CD4-positive, alpha-beta T cell (primary cell): ENCODE measurements at places on chromosomes 7 and 10.
A peak's percentile ranks its signal among the peaks of the same experiment; 100 is the strongest.

DNA sequence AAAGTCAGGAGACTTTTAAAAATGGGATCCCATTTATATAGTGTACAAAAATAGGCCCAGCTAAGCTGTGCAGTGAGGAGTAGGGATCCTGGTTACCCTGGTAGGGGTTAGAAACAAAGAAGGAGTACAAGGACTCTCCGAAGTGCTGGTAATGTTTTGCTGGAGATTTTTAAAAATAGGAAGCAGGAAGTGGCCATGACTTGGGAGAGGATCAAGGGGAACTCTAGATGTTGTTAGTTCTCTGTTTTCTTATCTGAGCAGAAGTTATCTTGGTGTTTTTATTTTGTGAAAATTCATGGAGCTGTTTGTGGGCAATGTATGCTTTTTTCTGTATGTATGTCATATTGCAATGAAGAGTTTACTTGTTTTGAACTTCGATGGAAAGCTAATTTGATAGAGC is 373.9 kb downstream of the SFMBT2 start:
- DNase-seq, result no peak

DNA sequence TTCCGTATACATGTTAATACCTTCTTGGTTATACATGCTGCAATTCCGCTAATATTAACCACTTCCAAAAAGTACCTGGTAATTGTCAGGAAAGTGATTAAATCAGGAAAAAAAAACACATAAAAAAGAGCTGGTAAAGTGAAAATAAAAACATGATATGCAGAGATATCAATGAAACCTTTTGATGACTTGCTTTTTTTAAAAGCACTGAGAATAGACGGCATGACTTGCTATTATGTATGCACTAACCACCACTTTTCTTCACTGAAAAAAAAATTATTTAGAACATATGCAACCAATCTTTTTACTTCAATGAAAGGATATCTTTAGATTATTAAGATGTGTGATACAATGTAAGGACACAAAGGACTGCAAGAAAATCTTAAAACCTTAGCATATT is 163.0 kb downstream of the KMT2E start:
- no peak for DNase-seq

GRCh38 chr10:31611161-31611560 is 292.1 kb downstream of the ZEB1 start:
- no peak for DNase-seq

GRCh38 chr10:122267849-122268737 is 3.0 kb upstream of the BTBD16 start:
- peak; percentile 52 for DNase-seq

DNA sequence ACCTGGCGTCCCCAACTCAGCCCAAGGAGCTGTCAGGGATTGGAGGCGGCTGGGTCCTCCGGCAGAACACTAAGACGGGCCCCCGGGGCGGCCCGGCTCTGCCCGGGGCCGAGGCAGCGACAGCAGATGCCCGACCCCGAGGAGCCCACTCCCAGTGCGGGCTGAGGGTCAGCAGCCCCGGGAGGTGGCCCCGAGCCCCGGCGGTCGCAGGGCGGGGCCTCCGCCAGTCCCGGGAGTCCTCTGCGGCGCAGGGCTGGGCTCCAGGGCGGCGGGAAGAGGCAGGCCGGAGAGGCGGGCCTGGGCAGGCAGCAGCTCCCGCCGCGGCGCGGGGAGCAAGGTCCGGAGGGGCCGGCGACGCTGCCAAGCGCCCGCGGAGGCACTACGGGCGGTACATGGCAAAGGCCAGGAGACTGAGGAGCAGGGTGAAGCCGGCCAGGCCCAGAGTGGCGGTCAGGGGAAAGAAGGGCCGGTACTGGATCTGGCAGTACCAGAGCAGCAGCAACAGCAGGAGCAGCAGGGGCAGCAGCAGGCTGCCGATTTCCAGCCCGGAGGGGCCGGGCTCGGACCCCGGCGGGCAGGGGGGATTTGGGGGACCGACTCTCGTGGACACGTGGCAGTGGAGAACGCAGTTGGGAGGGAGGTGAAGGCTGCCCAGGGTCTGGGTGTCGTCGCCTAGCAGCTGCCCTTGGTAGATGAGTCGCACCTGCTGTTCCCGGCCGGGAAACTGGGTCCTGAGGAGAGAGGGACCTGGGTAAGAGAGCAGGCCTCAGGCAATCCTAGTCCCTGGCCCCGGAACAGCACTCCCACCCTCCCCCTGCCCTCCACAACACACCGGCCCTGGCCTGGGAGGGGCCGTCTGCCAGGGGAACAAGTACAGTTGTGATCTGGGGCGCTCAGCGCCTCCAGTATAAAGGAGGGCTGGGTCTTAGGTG is 827 bp upstream of the FASTK start:
- DNase-seq, result no peak
